ENCODE measurements at places on chromosomes 5 and 9.

GRCh38 chr9:85079349-85079748 lies 409.8 kb downstream of the NTRK2 start:
- DNase-seq = no peak

DNA sequence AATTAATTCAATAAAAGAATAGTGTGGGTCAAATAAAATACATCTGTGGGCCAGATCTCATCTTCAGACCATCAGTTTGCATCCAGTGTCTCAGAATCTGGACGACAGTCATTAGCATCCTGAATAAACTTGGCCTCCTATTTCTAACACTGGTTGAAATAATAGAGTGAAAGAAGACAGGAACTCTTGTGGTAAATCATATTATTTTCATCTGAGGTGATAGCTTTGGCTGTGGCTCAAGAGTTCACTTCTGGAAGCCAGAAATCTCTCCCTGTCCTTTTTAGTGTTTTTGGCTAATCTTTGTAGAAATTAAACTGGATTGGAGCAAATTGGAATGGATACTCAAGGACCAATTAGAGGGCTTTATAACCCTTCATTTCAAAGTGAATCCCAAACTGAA lies 63.4 kb upstream of the HMHB1 start:
- no peak for DNase-seq

DNA sequence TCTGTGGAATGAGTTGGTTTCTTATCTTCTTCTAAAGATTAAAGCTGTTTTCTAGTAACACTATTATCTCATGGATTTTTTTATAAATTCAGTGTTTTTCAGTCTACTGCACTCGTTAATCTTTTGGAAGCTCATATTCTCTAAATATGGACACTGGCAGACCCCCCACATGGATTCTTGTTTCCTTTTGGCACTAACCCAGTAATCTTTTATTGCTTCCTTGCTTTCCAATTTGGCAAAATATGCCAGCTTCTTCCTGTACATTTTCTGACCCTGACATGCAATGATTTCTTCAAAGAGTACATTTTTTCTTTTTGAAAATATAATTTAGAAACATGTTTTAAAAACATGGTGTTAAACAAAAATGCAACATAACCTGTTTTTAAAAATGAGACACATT lies 474.2 kb upstream of the FTMT start:
- no peak for DNase-seq

DNA sequence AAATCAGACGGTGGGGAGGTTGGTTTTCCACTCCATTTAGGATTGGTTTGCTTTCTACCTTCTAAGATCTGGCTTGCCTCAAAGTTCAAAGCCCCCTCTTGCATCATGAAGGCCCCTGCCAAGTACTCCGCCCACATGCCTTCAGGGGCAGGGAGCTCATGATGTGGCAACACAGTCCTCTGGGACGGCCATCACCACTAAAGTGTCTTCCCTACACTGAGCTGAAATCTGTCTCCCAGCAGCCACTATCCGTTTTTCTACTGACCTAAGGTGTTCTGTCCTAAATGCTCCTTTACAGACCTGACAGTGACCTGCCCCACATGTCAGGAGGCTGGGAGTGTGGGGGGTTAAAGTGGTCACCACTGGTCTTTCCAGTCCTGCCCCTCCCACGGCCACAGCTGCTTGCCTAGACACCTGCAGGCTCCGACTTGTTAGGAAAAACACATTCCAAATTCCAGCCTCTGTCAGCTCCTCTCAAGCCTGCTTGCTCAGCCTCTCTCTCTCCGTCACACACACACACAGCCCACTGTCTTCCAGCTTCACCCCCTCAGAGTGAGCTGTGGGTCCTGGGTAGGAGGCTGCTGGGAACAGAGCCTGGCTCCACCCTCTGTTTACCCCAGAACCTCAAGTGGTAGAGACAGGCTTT lies 44.9 kb downstream of the SHB start:
- peak; percentile 69 for DNase-seq

DNA sequence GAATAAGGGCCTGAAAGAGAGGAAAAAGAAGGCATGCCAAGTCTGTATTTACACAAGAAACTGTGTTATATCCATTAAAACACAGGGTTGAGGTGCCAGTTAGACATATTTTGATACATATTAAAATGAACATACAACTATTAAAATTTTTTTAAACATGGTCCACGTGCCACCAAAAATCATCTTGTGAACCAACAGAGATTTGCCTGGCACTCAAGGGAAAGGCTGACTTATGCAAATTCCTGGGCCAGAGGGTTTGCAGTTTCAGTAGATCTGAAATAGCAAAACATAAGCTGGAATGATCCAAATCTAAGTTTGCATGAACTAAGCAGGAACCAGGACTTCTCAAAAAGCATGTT lies 168.7 kb downstream of the SLIT3 start:
- DNase-seq = no peak

GRCh38 chr5:139635191-139635590 lies 13.0 kb upstream of the CXXC5 start:
- no peak for DNase-seq

GRCh38 chr9:127450830-127451607 lies at the start of the genes LRSAM1 and RPL12:
Gene LRSAM1, plus strand, starts transcription at chr9:127451510. Its CDS starts 3,018 bp downstream, at chr9:127454528.
Gene RPL12, minus strand, starts transcription at chr9:127451406. Its CDS starts 89 bp downstream, at chr9:127451317.
- DNase-seq = peak; percentile 93

GRCh38 chr5:12272389-12272788 lies 368.1 kb upstream of the CTNND2 start:
- no peak for DNase-seq

DNA sequence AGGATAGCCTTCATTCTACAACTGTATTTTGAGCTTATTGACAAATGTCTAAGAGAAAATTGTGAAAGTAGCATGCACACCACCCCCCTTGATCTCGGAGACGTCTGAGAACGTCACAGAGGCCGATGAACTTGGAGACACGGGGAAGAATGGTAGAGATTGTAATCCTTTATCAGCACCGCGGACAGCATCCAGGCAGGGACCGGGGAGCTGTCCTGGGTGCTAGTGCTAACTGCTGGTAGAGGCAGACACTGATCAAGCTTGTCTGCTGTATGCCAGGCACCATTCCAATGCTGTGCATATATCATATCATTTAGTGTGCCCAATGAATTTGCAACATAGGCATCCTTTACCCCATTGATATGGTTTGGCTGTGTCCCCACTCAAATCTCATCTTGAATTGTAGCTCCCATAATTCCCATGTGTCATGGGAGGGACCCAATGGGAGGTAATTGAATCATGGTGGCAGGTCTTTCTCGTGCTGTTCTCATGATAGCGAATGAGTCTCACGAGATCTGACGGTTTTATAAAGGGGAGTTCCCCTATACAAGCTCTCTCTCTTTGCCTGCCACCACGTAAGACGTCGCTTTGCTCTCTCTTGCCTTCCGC lies 98.8 kb downstream of the LHX2 start:
- DNase-seq = peak; percentile 71

DNA sequence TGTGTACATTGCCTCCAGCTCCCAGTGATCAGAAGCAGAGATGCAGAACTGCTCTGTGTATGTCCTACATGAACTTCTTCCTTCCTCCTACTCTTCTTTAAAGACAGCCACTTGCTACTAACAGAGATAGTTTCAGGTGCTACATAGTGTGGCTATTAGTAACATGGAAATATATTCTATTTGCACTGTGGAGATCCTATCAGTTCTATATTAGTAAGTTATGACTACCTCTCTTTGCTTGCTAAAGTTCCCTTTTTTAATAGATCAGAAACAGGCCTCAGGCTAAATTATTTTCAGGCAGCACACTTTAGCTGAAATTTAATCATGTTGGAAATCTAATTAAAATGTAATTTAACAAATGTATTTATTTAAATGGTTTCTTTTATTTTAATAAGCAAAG lies 64.4 kb upstream of the TNFSF8 start:
- no peak for DNase-seq

GRCh38 chr5:180873615-180874520 lies 12.8 kb upstream of the ZFP62 start:
- peak; percentile 56 for DNase-seq

DNA sequence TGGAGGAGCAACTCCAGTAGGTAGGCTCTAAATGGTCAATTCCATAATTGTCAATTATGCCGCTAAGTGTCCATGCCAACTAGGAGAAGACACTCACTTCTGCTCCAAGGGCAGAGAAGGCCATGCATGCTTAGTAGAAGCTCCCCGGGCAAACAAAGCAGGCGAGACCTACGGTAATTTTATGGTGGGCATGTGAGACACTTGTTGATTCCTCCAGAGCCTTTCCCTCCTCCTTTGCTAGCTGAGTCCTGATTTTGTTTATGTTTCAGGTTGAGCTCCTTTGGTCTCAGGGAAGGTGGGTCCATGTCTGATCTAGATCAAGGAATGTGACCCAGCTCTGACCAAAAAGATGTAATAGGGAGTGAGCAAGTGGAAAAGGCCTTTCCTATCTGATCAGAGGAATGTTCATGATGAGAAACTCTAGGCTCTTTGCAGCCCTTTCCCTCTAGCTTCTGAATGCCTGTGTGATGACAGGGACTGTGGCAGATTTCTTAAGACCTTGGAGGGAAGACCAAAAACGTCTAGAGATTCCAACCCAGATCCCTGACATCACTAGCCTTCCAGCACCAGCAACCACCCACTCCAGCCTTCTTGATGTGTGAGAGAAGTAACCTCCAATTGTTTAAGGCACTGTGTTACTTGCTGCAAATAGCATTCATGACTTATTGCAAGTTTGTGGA lies 7.7 kb upstream of the CPEB4 start:
- DNase-seq = peak; percentile 97

DNA sequence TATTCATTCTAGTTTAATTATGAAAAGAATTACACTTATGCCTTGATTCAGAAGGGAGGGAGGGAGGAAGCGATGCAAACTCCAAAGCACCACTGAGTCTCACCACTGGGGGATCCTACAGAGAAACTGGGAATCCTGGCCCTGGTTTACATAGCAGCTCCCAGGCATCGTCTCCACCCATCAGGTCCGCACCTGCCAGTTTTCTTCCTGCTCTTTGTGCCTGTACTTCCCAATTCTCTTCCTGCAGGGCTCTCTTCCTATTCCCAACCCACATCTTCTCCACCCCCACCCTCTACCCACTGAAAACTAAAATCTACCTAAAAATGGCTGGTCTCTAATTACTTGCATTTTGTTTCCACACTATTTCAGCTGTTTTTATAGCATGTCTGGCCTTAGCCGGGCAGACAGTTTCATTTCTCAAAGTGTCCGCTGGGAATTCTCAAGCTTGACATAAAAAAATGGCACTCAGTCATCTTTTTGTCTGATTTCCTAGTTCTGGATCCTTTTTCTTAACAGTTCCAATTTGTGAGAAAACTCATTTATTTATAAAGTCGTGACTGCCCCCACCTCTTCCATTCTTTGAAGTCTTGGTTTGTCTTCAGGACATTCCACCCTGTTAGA lies 1.6 kb upstream of the TNIP1 start:
- DNase-seq = peak; percentile 40

DNA sequence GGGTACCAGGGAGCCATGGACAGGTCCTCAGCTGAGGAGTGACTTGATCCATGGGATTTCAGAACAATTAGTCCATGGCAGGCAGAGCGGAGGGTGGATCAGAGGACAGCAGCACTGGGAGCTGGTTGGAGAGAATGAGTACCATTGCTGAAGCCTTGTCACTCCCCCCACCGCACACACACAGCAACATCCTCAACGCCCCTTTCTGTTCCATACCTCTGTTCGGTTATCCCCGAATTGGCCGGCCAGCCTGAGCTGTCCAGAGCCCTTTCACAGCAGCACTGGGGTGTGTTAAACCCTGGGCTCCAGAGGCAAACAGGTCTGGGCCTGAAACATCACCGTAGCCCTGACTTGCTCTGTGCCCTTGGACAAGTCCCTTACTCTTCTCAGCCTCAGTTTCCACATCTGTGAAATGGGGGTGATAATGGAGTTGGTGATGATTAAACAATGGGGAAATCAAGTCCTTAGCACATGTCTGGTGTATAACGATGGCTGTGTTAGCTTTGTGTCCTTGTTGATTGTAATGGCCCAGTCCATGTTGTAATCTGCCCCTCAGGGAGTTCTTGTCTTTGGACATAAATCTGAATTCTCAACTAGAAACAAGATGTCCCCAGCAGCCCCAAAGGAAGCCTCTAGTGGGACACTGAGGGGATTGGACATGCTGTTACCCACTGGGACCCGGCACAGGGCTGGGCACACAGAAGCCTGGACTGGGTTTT lies 16.9 kb downstream of the GSN start:
- DNase-seq = no peak

DNA sequence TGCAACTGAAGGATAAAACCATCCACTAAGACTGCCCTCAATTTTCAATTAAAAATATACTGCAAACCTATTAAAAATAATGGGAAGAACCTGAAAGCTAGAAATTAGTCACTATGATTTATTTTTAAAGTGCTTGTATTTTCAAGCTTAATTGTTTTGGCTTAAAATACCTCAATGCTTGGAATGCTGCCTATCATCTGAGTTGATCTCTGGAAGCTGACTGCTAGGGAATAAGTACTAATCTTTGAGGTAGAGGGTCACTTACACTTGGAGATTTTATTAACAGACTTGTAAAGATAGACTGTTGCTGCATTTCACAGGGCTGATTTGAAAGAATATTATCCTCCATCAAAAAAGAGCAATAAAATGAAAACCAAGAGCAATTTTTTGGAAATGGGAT lies 6.2 kb downstream of the PCSK1 start:
- peak; percentile 22 for DNase-seq

GRCh38 chr9:134913041-134913712 lies 4.5 kb downstream of the FCN1 start:
- no peak for DNase-seq

GRCh38 chr5:158287643-158288271 lies 428.8 kb upstream of the CLINT1 start:
- DNase-seq = peak; percentile 13

DNA sequence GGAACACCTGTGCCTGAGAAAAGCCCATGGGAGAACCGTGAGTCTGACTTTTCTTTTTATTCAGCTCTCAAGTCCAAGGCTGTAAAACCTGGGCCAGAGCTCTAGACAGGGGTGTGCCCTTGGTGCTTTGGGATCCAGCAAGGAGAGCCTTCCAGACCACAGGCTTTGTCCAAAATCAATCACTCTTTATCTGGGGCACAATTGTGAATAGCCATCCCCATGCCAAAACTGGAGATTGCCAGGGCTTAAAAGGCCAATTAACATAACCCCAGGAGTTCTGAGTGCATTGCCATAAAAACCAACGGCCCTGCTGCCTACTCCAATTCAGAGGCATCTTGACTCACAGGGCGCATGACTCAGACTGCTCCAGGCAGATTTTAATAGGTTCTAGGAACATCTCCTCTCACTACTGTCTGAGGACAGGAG lies 391.8 kb downstream of the ARHGEF28 start:
- peak; percentile 88 for DNase-seq

- DNase-seq = no peak
These were observed 6.7 kb downstream of the ANKS6 start for GRCh38 chr9:98789483-98790133.

DNA sequence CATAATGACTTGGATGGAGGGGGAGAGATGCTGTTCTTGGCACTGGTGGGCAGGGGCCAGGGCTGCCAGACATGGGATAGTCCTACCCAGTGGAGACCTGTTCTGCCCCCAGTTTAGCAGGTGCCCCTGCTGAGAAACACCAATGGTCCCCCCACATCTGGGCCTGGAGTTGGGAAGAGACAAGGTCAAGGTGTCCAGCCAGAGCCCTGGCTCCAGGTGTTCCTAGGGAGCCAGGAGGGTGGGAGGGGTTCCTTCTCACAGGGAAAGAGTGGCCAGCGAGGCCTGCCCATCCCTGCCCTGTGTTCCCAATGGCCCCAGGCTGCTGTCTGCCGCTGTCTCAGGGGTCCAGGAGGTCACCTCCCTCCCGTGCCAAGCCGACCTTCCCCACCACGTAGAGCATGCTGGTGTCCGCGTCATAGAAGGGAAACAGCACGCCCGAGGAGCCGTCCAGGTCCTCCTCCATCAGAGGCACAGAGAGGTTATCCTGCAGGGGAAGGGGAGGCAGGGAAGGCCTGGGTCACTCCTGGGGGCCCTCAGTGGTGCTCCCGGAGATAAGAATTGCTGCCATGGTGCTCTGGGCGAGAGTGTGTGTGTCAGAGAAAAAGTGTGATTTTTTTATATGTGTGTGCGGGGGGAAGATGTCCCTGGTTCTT lies 11.7 kb upstream of the TRIM14 start:
- no peak for DNase-seq

Data from EH (cell line).